Aorta (tissue), 5 donors: ENCODE measurements at places on chromosomes 4 and X. TPM values are rescaled to one million over a fixed set of nuclear protein-coding genes. Genes with fewer than 3 reads are reported as not detected.

The FHIP1A gene
- total RNA-seq = 2.8 TPM

The KDR gene
- 18.8 TPM for total RNA-seq

The PAGE4 gene
- total RNA-seq = not detected

The PPEF2 gene
- total RNA-seq = 0.36 TPM

The LNX1 gene
- total RNA-seq = 11.1 TPM

The HERC5 gene
- 9.6 TPM for total RNA-seq

The FREM3 gene
- 0.36 TPM for total RNA-seq

The HSFX4 gene
- not detected for total RNA-seq

DNA sequence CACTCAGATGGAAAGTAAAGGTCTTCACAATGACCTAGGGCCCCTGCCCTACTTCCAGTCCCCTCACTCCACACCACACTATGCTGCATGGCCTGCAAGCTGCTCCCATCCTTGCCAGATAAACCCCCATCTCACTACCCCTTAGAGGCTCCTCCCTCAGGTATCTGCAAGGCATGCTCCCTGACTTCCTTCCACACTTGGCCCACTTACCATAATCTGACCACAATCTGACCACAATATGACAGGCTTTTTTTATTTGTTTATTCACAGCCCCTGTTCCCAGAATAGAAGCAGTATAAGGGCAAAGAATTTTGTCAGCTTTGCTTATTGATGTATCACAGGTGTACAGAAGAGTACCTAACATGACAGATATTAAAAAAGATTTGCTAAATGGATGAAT, 124.7 kb downstream of the CAMK2D start:
- peaks cover 12% of the 10 kb centered on the region for H3K4me1 ChIP-seq
- DNase-seq = no peak
- H3K36me3 ChIP-seq = no peaks in the 10 kb centered on the region
- H3K27ac ChIP-seq = no peak overlapping the region
- H3K27me3 ChIP-seq = no peaks in the 10 kb centered on the region
- no peak overlapping the region for H3K4me3 ChIP-seq

DNA sequence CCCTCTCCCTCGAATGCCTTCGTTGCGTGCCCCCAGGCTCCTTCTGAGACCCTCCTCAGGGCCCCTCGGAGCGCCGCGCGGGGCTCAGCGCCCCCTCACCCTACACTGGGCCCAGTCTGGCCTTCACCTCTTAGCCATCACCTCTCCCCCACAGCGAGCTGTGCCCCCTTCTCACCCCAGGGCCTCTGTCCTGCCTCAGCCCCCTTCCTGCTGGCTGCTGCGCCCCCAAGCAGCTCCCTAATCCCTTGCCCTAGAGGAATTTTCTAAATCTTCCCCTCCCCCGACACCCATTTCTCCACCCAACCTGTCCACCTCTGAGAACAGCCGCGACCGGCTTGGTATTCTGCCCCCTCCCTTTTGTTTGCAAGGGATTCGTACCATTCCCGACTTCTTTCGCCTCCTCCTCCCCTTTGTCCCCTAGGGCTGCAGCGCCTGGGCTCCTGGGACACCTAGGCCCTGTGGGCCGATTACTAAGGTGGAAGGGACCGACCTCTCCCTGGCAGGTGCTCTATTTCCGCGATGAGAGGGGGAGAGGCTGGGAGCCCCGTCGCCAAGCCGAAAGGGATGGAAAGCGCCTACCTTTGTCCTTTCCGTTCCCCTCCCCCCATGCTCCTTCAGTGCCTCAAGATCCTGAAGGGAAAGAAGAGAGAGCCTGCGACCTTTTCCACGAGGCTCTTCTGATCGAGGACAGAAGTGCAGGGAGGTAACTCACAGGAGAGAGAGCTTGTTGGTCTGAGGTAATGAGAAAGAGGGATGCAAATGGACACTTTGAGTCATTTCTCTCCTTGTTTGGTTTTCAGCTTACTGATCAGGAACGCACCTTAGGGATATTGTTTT, 10.9 kb downstream of the DLG3 start:
- H3K4me3 ChIP-seq = peak overlapping the region; percentile 14
- H3K4me1 ChIP-seq = no peaks in the 10 kb centered on the region
- no peak for DNase-seq
- peak overlapping the region; percentile 81 for H3K27ac ChIP-seq

DNA sequence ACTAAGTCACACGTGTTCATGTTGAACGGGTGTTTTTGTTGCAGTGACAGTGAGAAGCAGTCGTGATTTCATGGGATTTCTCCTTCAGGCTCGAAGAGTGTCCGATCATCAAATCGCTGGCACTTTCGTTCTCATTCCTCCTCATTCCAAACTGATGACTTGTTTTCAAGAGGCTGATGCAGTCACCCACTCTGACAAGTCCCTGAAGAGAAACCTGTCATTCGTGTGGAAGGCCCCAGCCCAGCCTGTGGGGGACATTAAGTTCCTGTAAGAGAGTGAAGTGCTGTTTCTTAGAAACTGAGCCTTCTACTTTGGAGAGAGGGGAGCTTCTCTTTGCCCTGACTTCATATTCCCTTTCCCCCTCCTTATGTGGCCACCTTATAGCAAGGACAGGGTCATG, 8.0 kb downstream of the REELD1 start:
- no peak overlapping the region for H3K4me3 ChIP-seq
- no peaks in the 10 kb centered on the region for H3K27me3 ChIP-seq
- no peaks in the 10 kb centered on the region for H3K36me3 ChIP-seq
- no peak for DNase-seq

DNA sequence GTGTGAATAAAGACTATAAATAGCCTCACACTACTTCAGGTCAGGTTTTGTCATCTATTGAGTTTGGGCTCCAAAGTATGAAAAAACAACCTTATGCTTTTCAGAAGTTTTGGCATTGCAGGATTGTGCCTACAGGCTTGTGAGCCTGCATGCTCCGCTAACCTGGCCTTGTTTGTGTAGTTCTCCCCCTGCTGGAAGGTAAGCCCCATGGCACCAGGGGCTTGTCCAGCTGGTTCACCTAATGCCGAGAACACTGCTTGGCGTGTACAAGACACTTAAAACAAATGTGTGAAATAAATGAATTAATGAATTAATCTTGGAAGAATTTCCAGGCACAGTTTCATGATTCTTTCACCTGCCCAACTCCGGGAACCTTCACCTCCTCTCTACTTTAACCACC, 1.8 kb upstream of the HSD17B10 start:
- H3K4me3 ChIP-seq = no peak overlapping the region
- H3K4me1 ChIP-seq = no peaks in the 10 kb centered on the region
- no peak overlapping the region for H3K27ac ChIP-seq
- H3K36me3 ChIP-seq = no peaks in the 10 kb centered on the region
- H3K27me3 ChIP-seq = no peaks in the 10 kb centered on the region

GRCh38 chr4:103091601-103092223, 7.9 kb downstream of the BDH2 start:
- H3K36me3 ChIP-seq = peaks cover 8% of the 10 kb centered on the region
- H3K27me3 ChIP-seq = no peaks in the 10 kb centered on the region
- peaks cover 4% of the 10 kb centered on the region for H3K4me1 ChIP-seq
- H3K4me3 ChIP-seq = no peak overlapping the region
- no peak overlapping the region for H3K27ac ChIP-seq
- DNase-seq = no peak

- H3K27ac ChIP-seq = no peak overlapping the region
- no peaks in the 10 kb centered on the region for H3K4me1 ChIP-seq
- H3K36me3 ChIP-seq = no peaks in the 10 kb centered on the region
- DNase-seq = no peak
Measured at GRCh38 chrX:37846558-37846933, 825 bp downstream of the DYNLT3 start.

DNA sequence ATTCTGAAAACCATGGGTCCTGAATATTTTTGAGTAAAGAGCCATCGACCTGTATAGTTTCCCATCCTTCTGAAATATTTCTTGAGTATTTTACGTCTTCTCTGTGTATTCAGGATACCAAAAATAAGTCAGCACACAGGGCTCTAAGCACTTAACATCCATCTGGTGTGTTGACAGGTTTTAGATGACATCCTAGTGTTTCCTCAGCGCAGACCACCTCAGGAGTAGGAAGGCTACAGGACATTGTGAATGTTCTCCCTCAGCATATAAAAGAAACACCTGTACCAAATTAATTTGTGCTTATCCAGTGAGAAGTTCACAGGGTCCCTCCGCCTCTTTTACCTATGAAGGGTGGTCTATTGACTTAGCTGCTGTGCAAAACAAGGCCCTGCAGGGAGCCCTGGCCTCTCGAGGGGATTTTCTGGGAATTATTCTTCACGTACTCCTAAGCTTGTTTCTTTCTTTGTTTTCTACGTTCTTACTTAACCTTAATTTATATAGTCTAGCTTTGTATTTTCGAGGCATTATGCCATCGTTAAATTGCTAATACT, 241.8 kb downstream of the FBXO8 start:
- no peak for DNase-seq
- no peak overlapping the region for H3K4me3 ChIP-seq
- H3K27me3 ChIP-seq = no peaks in the 10 kb centered on the region
- no peaks in the 10 kb centered on the region for H3K4me1 ChIP-seq
- no peak overlapping the region for H3K27ac ChIP-seq

DNA sequence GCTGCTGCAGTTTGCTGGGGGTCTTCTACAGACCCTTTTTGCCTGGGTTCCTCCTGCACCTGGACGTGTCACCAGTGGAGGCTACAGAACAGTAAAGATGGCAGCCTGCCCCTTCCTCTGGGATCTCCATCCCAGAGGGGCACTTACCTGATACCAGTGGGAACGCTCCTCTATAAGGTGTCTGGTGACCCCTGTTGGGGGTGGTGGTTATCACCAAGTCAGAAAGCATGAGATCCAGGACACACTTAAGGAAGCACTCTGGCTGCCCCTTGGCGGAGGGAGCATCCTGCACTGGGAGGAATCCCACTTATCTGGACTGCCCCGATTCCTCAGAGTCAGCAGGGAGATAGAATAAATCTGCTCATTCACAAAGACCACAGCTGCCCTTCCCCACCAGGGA, 218.9 kb upstream of the GALNTL6 start:
- no peaks in the 10 kb centered on the region for H3K27me3 ChIP-seq
- H3K4me1 ChIP-seq = no peaks in the 10 kb centered on the region
- no peak overlapping the region for H3K27ac ChIP-seq
- no peaks in the 10 kb centered on the region for H3K36me3 ChIP-seq
- DNase-seq = no peak
- no peak overlapping the region for H3K4me3 ChIP-seq

DNA sequence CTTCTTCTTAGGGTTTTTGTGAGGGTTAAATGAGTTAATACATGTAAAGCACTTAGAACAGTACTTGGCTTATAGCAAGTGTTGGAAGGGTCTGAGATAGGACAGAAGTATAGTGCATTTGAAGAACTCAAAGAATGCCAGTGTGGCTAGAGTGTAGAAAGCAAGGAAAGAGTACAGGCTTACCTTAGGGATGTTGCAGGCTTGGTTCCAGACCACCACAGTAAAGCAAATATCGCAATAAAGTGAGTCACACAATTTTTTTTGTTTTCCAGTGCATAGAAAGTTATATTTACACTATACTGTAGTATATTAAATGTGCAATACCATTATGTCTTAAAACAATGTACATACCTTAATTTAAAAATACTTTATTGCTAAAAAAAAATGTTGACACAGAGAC, 41.3 kb downstream of the KIF4A start:
- no peaks in the 10 kb centered on the region for H3K36me3 ChIP-seq
- H3K4me1 ChIP-seq = no peaks in the 10 kb centered on the region
- H3K27me3 ChIP-seq = no peaks in the 10 kb centered on the region
- no peak overlapping the region for H3K4me3 ChIP-seq
- no peak for DNase-seq
- H3K27ac ChIP-seq = no peak overlapping the region

DNA sequence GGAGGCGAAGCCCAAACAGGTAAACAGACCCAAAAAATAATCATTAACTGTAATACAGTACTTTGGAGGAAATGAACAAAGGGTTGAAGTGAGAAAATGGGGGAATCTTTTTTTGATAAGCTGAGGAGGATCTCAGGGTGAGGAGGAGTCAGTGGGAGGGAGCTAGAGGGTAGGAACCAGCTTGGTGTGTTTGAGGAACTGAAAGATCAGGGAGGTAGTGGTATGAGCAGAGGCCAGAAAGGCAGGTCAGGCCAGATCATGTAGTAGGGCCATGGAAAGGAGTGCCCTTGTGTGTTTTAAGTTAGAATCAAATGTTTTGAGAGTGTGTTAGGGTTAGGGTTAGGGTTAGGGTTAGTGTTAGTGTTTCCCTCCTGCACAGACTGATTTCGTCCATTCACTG, 48.8 kb downstream of the PPP2R2C start:
- H3K36me3 ChIP-seq = no peaks in the 10 kb centered on the region
- H3K27ac ChIP-seq = no peak overlapping the region

DNA sequence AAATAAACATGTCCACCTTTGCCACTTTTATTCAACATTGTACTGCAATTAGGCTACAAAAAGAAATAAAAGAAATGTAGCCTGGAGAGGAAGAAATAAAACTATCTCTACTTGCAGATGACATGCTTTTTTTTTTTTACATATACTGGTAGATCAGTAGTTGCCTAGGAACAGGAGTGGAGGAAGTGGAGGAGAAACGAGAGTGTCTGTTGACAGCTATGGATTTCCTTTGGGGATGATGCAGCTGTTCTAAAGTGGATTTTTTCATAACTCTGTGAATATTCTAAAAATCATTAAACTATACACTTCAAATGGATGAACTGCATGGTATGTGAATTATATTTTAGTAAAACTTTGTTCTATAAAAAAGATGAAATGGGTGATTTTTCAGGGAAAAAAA, 116.4 kb downstream of the ANAPC4 start:
- H3K4me3 ChIP-seq = no peak overlapping the region
- no peak for DNase-seq
- H3K4me1 ChIP-seq = no peaks in the 10 kb centered on the region
- H3K36me3 ChIP-seq = no peaks in the 10 kb centered on the region
- no peaks in the 10 kb centered on the region for H3K27me3 ChIP-seq
- no peak overlapping the region for H3K27ac ChIP-seq

DNA sequence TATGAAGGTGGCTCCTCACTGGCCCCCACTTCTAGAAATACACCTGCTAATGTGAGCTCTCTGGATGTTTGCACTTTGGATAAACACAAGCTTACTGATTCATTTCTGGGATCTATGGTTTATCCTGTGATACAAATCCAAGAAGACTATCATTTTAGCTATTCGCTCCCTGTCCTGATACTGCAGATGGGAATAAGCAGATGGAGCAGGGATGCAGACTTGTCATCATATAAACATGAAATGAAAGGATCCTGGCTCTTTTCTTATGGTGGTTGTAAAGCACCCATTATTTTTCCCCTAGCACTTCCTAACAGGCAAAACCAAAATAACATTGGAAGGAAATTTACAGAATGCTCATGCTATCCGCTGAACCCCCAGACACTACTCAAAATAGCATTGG, 162.9 kb upstream of the NOCT start:
- H3K27ac ChIP-seq = no peak overlapping the region
- no peak overlapping the region for H3K4me3 ChIP-seq
- no peaks in the 10 kb centered on the region for H3K4me1 ChIP-seq
- no peak for DNase-seq

DNA sequence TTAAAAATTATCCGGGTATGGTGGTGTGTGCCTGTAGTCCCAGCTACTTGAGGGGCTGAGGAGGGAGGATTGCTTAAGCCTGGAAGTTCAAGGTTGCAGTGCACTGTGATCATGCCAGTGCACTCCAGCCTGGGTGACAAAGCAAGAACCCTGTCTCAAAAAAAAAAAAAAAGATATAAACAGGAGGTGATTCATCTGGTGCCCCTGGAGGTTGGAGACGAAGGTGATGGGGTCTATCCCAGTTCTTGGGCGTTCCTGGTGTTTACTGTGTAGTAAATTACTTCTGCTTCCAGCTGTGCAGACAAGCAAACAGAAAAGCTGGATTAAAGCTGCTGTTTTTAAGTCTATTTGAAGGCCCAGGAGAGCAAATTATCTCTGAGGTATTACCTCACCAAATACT, 19.9 kb downstream of the GPKOW start:
- H3K27ac ChIP-seq = no peak overlapping the region
- no peaks in the 10 kb centered on the region for H3K4me1 ChIP-seq
- no peak overlapping the region for H3K4me3 ChIP-seq
- H3K27me3 ChIP-seq = no peaks in the 10 kb centered on the region
